ENCODE measurements at places on chromosomes 12 and 14. TPM values are rescaled to one million over a fixed set of nuclear protein-coding genes. Genes with fewer than 3 reads are reported as not detected.

TSPAN19 gene
- total RNA-seq: 0.47 TPM

MGAT2 gene
- total RNA-seq: 17.6 TPM

SLC2A13 gene
- total RNA-seq: 14.2 TPM

PKP2 gene
- 447 TPM for total RNA-seq

EML5 gene
- 0.38 TPM for total RNA-seq

GRCh38 chr12:130158754-130159059, 3.6 kb upstream of the FZD10 start:
- H3K36me3 ChIP-seq: no peaks in the 10 kb centered on the region
- peaks cover 27% of the 10 kb centered on the region for H3K4me1 ChIP-seq
- H3K4me3 ChIP-seq: no peak overlapping the region
- H3K27ac ChIP-seq: no peak overlapping the region
- H3K27me3 ChIP-seq: peaks cover 82% of the 10 kb centered on the region

GRCh38 chr14:69261761-69262331, 1.9 kb downstream of the GALNT16 start:
- H3K27me3 ChIP-seq: no peaks in the 10 kb centered on the region
- peak; percentile 51 for DNase-seq
- H3K36me3 ChIP-seq: no peaks in the 10 kb centered on the region
- H3K4me3 ChIP-seq: peak overlapping the region; percentile 72

DNA sequence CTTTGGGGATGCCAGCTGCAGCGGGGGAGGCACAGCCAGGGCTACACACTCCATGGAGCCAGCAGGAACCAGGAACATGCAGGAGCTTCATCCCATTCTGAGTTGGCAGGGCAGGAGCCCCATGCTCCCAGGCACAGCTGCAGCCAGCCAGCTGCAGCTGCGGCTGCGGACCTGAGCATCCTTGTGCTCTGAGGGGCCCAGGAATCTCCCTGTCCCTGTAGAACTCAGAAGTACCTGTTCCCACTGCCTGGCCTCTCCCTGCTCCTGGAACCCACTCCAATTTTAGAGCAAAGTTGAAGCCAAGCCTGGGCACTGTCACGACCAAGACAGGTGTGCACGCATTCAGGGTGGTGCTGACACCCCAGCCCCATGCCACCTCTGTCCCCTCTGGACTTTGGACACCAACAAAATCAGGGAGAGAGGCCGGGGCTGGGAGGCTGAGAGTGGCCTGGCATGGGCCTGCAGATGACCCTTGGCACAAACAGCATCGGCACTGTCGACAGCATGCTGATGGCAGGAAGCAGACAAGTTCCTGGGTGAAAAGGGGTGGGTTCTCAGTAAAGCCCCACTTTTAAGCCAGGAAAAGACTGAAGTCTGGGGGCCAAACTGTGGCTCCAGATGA, 257.3 kb upstream of the LRFN5 start:
- H3K4me3 ChIP-seq: no peak overlapping the region
- no peaks in the 10 kb centered on the region for H3K27me3 ChIP-seq
- no peaks in the 10 kb centered on the region for H3K36me3 ChIP-seq
- no peak for DNase-seq

GRCh38 chr14:100776681-100777365, 49.1 kb upstream of the MEG3 start:
- no peak overlapping the region for H3K27ac ChIP-seq
- H3K36me3 ChIP-seq: no peaks in the 10 kb centered on the region
- DNase-seq: no peak
- H3K4me1 ChIP-seq: no peaks in the 10 kb centered on the region

DNA sequence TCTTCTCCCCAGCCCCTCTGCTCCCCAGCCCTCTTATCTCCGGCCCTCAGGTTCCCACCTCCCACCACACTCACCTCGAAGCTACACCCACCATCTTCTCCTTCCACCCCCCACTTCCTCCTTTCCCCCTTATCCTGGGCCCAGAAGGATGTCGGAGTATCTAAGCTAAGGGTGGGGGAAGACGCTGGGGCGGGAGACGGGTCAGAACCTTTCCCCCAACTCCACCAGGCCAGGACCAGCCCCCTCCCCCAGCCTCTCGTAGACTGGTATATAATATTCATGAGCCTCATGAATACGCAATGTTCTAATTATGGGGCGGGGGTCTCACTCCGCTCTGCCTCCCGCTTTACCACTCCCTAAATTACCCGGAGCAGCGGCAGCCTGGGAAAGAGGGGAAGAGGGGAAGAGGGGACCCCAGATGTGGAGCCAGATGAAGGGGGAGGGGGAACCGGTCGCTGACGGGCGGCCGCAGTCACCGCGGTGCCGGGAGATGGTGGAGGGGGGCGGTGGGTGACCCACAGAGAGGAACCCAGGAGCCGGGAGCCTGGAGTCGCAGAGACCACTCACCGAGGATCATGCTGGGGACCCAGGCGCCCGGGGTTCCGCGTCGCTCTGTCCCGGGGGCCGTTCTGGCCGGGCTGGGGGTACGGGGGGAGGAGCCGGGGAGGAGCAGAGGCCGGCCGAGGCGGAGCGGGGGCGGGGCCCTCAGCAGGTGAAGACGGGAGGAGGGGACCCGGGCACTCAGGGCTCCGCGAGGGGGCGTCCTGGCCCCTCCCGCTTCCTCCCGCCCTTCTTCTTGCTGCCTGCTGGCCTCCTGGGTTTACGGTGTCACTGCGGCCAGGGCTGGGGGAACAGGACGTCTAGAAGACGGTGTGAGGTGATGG, 6.4 kb upstream of the ZNF385A start:
- H3K27ac ChIP-seq: no peak overlapping the region
- DNase-seq: peak; percentile 41
- H3K36me3 ChIP-seq: peaks cover 22% of the 10 kb centered on the region

GRCh38 chr12:30840715-30841114, 85.8 kb upstream of the TSPAN11 start:
- H3K4me3 ChIP-seq: no peak overlapping the region
- H3K27me3 ChIP-seq: peaks cover 4% of the 10 kb centered on the region
- no peaks in the 10 kb centered on the region for H3K36me3 ChIP-seq
- no peaks in the 10 kb centered on the region for H3K4me1 ChIP-seq

DNA sequence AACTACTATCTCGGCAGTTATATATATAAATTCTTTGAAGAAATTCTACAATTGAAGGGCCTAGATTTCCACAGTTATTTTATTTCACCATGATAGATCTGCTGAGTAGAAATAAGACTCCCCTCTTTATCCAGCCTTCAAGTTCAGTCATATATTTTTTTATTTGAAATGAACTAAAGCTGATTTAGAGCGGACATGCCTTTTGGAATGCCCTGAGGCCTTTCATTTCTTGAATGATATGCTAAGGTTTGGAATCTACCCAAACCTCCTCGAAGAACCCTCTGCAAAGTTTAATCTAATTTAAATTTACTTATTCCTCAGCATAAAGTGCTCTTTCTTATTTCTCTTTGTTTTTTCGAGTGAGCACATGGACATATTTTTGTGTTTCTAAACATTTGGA, 15.1 kb downstream of the SIX1 start:
- no peak overlapping the region for H3K27ac ChIP-seq
- H3K27me3 ChIP-seq: peaks cover 54% of the 10 kb centered on the region
- DNase-seq: no peak
- no peaks in the 10 kb centered on the region for H3K36me3 ChIP-seq
- no peak overlapping the region for H3K4me3 ChIP-seq

- DNase-seq: no peak
- no peak overlapping the region for H3K27ac ChIP-seq
- H3K4me3 ChIP-seq: no peak overlapping the region
- no peaks in the 10 kb centered on the region for H3K27me3 ChIP-seq
- H3K36me3 ChIP-seq: no peaks in the 10 kb centered on the region
- no peaks in the 10 kb centered on the region for H3K4me1 ChIP-seq
Measured at GRCh38 chr12:82963956-82964355, 277.2 kb downstream of the TMTC2 start.

DNA sequence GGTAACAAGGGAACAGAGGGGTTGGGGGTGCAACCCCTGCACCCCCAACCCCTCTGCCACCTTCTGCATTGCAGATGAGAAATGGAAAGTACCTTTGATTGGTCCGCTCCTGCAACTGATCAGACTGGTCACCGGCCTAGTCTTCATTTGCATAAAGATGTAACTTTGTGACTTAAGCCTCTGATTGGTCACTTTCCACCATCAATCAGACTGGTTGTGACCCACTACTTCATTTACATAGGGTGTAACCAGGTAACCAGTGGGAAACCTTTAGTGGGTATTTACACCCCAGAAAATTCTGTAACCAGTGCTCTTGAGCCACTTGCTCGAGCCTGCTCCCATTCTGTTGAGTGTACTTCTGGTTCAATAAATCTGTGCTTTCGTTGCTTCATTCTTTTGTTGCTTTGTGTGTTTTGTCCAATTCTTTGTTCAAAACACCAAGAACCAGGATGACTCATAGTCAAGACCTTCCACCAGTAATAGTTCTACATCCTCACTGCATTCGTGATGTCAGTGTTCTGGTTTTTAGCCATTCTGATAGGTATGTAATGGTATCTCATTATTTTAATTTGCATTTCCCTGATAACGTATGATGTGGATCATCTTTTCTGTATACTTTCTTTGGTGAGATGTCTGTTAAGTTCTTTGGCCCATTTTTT, 30.8 kb downstream of the LEMD3 start:
- H3K36me3 ChIP-seq: no peaks in the 10 kb centered on the region
- no peak for DNase-seq
- H3K4me1 ChIP-seq: peaks cover 6% of the 10 kb centered on the region
- H3K27me3 ChIP-seq: no peaks in the 10 kb centered on the region
- no peak overlapping the region for H3K27ac ChIP-seq

DNA sequence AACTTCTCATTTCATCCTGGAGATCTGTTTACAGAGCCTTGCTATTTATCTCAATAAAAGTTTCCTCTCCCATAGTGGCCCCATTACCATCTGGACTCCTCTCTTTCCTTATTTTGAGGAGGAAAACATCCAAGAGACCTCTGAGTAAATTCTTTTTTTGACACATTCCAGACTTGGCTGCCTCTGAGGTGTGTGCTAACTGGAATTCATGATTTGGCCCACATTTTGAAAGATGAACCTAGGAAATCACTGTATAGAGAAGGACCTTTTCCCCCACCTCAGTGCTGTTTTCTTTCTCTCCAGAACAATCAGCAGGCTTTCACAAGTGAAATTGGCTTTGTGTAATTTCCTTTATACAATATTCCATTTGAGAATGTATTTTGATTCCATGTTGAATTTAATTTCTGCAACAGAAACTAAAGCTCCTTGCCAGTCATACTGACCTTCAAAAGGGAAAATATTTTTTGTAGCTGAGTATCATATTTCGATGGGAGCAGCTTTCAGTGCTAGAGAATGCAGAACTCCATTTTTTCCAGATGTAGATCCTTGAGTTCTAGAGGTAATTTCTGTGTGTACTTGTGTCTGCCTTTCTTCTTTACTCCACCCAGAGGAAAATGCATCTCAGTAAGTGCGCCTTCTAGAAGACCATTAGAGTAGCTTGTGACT, 244.9 kb upstream of the RGS6 start:
- no peak overlapping the region for H3K4me3 ChIP-seq
- no peaks in the 10 kb centered on the region for H3K4me1 ChIP-seq
- H3K36me3 ChIP-seq: no peaks in the 10 kb centered on the region
- H3K27me3 ChIP-seq: no peaks in the 10 kb centered on the region
- no peak overlapping the region for H3K27ac ChIP-seq

- no peaks in the 10 kb centered on the region for H3K27me3 ChIP-seq
- no peak for DNase-seq
- no peaks in the 10 kb centered on the region for H3K36me3 ChIP-seq
Measured at GRCh38 chr14:43792980-43793379, 714.1 kb downstream of the FSCB start.

GRCh38 chr14:22464422-22465142, 124.4 kb downstream of the DAD1 start:
- H3K27ac ChIP-seq: no peak overlapping the region
- no peaks in the 10 kb centered on the region for H3K27me3 ChIP-seq

GRCh38 chr12:116662612-116663144, 75.2 kb downstream of the SPRING1 start:
- peak; percentile 21 for DNase-seq
- no peak overlapping the region for H3K4me3 ChIP-seq
- peaks cover 36% of the 10 kb centered on the region for H3K4me1 ChIP-seq
- H3K36me3 ChIP-seq: no peaks in the 10 kb centered on the region
- no peak overlapping the region for H3K27ac ChIP-seq
- H3K27me3 ChIP-seq: no peaks in the 10 kb centered on the region

DNA sequence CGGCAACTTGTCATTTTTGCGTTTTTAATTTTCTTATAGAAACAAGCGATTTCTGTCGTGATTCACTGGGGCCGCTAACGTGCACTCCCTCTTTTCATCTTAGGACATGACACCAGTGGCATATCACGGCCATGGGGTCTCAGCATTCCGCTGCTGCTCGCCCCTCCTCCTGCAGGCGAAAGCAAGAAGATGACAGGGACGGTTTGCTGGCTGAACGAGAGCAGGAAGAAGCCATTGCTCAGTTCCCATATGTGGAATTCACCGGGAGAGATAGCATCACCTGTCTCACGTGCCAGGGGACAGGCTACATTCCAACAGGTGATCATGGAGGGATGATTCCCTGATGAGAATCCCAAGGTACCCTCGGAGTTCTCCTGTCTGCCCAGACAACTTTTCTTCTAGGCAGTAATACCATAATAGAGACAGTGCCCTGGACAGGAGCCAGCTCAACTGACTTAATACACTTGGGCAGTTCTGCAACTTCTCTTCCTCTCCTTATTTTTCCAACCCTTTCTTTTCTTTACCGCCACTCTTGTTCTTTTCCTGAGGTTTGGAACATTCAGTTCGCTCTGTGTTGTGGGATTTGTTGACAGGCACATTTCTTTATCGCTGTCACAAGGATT, 821 bp downstream of the TMEM106C start:
- no peaks in the 10 kb centered on the region for H3K27me3 ChIP-seq
- H3K4me1 ChIP-seq: peaks cover 43% of the 10 kb centered on the region
- H3K36me3 ChIP-seq: peaks cover 5% of the 10 kb centered on the region
- H3K4me3 ChIP-seq: peak overlapping the region; percentile 93
- no peak for DNase-seq

GRCh38 chr12:91786499-91787272, 359.0 kb downstream of the BTG1 start:
- no peak for DNase-seq
- no peak overlapping the region for H3K4me3 ChIP-seq
- H3K36me3 ChIP-seq: no peaks in the 10 kb centered on the region
- no peaks in the 10 kb centered on the region for H3K4me1 ChIP-seq
- H3K27ac ChIP-seq: no peak overlapping the region

DNA sequence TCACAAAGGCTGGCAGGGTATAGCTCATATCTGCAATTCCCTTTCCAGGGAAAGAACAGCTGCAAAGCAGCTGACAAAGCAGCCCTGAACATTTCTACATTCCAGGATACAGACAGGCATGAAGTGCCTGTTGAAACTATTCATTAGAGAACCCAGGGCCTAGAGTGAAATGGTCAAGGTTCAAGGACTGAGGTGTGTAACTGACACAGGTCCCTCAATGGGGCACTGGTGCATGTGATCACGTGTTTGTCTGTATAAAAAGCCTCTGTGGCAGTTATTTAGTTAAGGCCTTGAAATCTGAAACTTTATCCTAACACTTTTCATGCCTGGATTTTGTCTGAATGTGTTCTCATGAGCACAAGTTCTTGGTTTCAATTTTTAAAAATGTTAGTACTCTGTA, 47.1 kb downstream of the GIT2 start:
- DNase-seq: no peak
- H3K4me1 ChIP-seq: peaks cover 87% of the 10 kb centered on the region
- no peaks in the 10 kb centered on the region for H3K27me3 ChIP-seq
- H3K27ac ChIP-seq: peak overlapping the region; percentile 77
- no peak overlapping the region for H3K4me3 ChIP-seq

- no peaks in the 10 kb centered on the region for H3K36me3 ChIP-seq
- no peak for DNase-seq
- H3K4me3 ChIP-seq: no peak overlapping the region
Measured at GRCh38 chr14:99357916-99358390, 86.0 kb upstream of the BCL11B start.
